Hematopoietic multipotent progenitor cell treated with erythropoietin and hydrocortisone succinate and interleukin-3 and kit ligand, for 17 days (in vitro differentiated cells): ENCODE measurements at places on chromosomes 12 and 14.

- no peak for DNase-seq
These were observed 28.8 kb upstream of the GZMB start for GRCh38 chr14:24662753-24663152.

- no peak for DNase-seq
These were observed 6.9 kb upstream of the MED13L start for GRCh38 chr12:116284396-116284795.

- DNase-seq, result no peak
These were observed 21.0 kb downstream of the RTN1 start for GRCh38 chr14:59849411-59850130.

DNA sequence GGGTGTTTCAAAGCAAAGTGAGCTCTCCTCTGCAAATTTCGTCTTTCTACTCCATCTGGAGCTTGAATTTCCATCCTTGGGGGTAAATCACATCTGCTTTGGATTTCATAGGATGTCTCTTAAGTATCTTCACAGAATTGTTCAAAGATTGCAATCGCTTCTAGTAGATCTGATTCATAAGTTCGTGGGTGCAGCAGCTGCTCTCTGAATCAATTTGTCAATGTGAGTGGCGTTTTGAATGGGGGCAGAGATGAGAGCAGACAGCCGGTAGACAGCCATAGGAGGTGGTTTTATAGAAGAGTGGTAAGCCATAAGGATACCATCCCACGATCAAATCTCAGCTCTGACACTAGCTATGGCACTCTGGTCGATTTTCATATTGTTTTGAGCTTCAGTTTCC, 146.0 kb upstream of the RPH3A start:
- DNase-seq, result no peak

GRCh38 chr14:63727231-63727735, 582 bp downstream of the SGPP1 start:
- DNase-seq, result peak; percentile 18

- DNase-seq, result no peak
These were observed 1.8 kb upstream of the LRFN5 start for GRCh38 chr14:41604721-41605531.

- no peak for DNase-seq
These were observed 144.7 kb downstream of the ALX1 start for GRCh38 chr12:85424581-85425348.

DNA sequence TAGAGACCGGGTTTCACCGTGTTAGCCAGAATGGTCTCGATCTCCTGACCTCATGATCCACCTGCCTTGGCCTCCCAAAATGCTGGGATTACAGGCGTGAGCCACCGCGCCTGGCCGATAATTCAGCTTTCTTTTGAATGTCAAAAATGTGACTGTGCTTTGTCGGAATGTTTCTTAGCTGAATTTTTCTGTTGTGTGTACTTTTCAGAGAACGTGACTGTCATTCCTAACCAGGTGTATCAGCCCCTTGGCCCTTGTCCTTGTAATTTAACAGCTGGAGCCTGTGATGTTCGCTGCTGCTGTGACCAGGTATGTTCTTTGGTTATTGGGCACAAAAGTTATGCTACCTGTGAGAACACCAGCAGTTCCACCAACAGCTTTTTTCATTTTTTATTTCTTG, 8.1 kb downstream of the TCTN2 start:
- DNase-seq, result no peak

DNA sequence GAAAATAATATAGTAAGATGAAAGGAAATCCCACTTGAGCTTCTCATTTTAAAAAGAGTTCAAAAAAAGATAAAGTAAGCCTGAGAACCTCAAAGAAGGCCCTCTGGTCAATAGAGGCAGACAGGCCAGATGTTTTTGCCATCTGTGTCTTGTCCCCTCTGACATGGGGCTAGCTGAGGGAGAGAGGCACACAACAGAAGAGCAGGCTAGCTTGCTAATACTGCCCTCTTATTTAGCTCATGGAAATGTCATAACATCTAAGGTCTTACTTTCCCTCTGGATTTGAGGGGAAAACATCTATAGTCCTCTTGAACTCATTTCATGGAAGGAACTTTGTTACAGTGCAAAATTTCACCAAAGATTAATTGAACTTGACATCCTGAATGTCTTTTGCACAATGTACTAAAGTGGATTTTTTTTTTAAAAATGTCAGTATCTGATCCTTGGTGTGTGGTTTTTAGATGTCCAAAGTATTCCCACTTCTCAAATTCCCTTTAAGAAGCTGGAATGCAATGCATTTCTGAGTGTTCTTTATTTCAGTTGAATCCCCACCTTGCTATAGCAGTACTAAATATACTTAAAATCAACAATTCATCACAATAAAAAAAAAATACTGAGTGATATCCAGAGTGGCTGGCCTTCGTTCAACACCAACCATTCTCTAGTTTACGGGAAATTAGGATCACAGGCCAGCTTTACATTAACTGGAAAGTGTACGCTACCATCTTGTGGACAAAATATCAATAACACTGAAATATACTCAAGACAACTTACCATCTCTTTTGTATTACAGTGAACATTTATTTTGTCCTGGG, 176.7 kb downstream of the PAH start:
- no peak for DNase-seq

- DNase-seq, result no peak
These were observed 441.4 kb downstream of the EGLN3 start for GRCh38 chr14:33509454-33509853.

DNA sequence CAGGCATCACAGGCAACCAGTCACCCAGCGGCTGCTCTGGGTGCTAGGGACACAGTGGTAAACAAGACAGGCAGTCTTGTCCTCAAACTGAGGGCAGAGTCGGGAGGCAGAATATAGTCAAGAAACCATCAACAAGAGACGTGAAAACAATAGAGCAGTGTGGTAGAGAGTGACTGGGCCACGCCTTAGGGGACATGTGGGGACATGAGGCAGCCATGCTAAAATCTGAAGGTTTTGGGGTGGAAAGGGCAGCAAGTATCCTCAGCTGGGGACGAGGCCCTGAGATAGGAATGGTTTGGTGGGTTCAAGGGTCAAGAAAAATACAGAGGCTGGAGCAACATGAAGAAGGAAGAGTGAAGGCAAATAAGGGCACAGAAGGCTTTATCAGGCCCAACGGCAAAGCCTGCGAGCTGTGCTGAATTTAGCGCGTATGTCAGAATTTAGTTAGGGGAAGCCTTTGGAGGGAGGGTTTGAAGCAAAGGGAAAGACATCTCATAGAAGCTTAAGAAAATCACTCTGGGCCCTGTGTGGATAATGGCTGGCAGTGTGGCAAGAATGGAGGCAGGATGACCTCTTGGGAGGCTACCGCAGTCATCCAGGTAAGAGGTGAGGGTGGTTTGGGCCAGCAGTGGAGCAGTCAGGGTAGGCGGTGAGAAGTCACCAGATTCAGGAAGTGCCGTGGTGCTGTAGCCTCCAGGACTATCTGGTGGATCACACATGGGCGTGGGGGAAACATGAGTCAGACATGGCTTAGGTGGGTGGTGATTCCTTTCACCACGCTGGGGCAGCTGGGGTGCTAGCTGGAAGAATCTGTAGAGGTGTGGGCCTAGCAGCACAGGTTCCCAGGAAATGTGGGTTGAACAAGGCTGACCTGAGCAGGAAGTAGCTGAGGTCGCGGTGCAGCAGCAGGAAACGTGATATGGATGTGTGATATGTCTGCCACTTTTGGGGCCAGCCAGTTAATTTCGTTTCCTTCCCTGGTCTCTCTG, 3.0 kb downstream of the EVL start:
- DNase-seq, result peak; percentile 82
